ENCODE measurements at places on chromosomes 6 and 20.

- no peak for DNase-seq
Observed at GRCh38 chr6:33659986-33660385, 38.9 kb downstream of the ITPR3 start.

DNA sequence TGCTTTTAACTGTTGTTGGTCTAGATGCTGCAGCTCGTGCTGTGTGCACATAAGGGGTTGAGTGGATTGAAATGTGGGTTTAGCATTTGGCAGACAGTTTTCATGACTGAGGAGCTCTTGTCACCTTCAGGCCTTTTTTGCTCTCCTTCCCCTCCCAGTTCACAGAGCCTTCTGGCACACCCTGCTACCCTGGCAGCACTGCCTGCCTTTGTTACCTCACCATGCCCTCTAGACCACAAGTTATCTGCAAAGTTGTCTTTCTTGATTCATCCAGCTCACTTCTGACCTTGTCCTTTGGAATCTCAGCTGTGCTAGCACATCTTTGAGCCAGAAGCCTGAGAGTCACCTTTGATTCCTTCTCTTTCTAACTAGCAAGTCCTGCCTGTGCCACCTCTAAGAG is 348.9 kb upstream of the ZFP64 start:
- DNase-seq = no peak

DNA sequence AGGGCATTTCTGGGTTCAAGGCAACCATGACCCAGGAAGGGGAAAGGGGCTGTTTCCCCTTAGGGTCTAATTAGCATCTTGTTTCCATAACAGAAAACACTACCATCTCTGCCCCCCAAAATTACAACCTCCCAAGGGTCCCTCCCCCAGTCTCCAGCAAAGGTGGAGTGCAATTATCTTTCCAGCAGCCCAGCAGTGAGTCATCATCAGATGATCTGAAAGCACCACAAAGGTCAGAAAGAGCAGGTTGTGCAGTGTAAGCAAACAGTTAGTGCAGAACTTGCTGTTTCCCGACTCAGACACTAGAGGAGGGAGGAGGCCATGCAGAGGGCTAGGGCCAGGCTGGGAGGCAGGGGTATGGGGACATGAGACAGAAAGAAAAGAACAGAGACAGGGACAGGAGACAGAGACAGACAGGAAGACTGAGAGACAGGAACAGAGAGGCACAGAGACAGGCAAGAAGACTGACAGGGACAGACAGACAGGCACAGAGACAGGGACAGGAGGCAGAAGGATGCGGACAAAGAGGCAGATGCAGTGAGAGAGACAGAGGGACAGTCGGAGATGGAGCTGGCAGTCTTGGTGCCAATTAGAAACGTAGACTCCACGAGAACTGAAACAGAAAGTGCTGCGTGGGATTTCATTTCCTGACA is 62.5 kb downstream of the PYGB start:
- DNase-seq = peak; percentile 67

DNA sequence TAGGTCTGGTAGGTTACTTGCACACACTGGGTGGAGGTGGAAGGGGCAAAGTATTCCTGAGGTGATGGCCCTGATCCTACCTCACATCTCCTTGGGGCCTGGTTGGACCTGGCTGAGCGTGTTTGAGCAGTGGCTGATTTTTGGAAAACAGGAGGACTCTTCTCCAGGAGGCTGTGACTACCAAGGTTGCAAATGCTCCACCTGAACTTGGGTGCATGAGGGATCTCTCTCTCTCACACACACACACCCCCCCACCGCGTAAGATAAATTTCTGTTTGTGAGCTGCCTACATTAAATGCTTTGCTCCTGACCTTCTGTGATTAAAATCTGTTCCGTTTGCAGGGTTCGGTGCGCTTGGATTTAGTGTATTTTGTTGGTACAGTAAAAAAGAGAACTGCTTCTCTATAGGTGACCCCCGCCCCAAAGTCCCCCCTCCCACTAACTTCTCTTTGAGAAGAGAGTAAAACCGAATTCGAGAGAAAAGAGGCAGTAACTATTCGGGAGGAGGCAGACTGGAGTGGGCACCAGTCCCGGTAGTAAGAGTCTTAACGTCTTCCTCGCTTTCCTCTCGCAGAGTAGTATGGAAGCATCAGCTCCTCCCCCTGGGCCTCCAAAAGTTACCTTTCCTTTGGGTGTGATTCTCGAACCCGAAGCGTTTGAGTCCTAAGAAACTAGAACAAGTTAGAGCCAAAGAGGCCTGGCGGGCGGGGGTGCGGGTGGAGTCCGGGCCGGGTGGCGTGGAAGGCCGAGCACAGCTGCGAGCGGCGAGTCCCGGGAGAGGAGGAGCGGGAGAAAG is 585 bp upstream of the DSE start:
- DNase-seq = no peak

DNA sequence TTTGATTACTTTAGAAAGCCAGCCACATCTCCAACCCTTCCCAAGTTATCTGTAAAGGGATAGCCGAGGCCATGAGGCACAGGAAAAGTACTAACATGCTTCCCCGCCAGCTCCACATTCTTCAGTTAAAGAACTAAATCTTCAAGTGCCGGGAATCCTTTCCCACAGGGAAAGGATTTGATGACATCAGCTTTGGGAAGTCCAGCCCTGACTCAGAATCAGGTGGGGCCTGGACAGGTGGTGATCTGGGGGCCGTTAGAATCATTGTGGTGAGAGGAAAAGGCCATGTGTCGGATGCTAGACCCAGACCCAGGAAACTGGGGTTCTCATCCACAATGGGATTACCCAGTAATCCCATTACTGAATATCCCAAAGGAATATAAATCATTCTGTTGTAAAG is 580.0 kb downstream of the QKI start:
- no peak for DNase-seq

DNA sequence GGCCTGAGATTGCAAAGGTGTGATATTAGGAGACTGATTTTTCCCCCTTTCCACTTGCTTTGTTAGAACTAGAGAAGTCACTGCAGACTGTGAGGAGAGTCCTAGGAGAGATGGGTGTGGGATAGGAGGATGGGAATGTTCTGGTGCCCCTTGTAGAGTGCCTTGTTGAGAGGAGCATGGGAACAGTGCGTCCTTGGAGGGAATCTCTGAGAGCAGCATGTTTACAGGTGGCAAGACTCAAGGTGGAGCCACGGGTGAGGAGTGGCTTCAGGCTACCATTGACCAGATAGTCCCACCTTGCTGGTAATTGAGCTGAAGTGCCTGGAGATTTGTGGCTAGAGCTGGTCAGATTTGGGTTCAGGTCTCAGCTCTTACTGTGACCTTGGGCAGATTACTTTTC is 6.0 kb downstream of the PLCG1 start:
- DNase-seq = no peak

GRCh38 chr20:61370841-61371303 is 118.8 kb downstream of the CDH4 start:
- no peak for DNase-seq

GRCh38 chr20:19991308-19991707 is 25.9 kb upstream of the NAA20 start:
- no peak for DNase-seq

DNA sequence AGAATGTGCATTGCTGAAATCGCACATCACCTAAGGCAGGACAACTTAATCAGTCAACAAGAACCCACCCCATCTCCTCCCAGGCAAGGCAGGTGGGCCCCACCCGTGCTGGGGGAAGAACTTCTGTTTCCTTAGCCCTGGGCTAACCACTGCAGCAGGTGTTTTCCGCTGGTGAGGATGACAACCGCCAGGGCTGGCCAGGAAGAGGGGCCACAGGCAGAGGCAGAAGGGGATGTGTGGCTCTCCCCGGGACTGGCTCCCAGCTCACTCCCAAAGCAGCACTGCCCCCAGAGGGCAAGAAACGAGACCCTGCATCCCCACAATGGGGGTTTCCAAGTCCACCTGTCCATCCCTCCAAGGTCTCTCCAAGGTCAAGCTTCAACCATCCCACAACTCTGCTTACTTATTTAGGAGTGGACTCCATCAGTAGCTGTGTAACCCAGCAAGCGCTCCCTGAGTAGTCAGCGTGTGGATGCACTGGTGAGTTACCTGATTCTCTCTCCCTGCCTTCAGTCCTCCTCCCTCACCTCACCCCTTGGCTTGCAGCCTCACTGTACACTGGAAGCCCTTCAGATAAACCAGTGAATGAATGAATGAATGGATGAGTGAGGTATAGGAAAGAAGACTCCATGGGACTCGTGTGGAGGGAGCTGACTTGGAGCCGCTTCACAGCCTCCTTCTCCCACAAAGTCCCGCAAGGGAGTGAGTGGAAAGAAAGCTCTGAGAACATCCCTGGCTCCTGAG is 168.2 kb upstream of the CST7 start:
- DNase-seq = no peak

GRCh38 chr6:166934174-166934573 is 22.2 kb downstream of the RNASET2 start:
- DNase-seq = no peak

GRCh38 chr20:34375977-34376430 is 12.9 kb downstream of the ITCH start:
- no peak for DNase-seq

DNA sequence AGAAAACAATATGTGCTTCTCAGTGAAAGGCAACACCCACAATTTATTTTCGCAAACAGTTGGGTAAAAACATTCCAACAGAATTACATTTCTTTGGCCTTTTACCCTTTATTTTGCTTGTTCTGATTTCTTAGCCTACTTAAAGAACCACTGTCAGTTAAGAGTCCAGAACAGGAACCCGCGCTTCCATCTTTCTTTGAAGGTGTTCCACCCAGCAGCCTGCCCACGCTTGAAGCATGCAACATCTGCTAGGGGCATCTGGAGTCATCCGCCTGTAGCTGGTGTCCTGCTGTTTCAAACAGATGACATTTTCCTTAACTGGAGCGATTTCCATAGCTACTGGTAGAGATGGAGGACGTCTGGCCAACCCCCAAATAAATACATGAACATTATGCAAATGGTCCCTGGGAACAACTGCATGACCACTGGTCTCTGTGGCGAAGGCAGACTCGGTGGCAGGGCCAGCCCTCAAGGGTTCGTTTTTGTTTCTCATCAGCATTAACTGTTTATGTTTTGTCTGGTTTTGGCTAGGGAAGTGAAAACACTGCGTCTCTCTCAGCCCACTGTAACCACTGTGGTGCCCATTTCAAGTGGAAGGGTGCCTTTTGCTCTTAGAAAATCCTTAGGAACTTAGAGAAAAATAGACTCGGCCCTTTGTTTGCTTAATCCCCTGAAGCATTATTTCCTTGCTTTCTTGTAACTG is 51.6 kb downstream of the LAMA4 start:
- no peak for DNase-seq

DNA sequence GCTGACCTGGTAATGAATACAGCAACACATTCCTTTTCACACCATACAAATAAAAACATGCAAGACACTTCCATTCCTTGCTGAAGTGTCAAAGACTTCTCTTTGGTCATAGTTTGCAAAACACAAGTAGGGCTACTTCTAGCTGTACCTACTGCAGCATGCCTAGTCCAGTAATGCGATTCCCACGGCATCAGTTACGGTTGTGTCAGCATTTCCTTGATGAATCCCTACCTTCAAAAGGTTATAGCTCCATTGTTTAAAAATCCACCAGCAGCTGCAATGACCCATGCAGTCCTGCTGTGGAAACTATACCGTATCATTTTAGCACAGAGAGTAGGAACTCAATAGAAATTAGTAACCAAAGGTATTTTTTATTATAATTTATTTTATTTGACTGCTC is 1371.5 kb downstream of the EPHA7 start:
- DNase-seq = no peak

- no peak for DNase-seq
Observed at GRCh38 chr6:16061818-16062217, 67.1 kb upstream of the MYLIP start.

- DNase-seq = no peak
Observed at GRCh38 chr6:142867355-142867801, 77.6 kb downstream of the HIVEP2 start.

DNA sequence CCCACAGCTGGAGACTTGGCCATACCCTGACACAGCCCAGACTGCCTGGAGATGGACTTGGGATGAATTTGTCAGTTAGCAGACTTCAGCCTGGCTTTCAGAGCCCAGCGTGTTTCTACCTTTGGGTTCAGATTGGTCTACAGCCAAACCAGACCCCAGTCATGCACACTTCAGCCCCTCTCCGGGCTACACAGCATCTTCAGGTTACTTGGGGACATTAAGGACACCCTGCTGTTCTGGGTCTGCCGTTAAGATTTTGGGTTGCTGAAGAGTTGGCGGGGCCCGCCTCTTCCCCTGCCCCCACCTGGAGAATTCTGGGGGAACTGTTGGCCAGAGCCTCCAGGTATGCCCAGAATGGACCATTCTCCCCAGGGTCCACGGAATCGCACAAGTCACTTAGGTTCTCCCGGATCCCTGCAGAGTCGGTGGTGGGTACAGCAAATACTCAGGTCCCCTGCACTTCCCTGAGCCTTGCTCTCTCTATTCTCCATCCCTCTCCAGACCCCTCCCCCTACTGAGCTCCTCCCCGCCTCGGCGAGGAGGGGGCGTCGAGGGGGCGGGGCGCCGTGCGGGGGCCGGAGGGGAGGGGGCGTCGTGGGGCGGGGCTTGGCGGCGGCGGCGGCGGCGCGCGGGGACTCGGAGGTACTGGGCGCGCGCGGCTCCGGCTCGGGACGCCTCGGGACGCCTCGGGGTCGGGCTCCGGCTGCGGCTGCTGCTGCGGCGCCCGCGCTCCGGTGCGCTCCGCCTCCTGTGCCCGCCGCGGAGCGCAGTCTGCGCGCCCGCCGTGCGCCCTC is at the start of gene PTK7:
PTK7 (plus strand) TSS at position 645 of the 794 bp plus-strand sequence. CDS start 175 bp downstream, outside the sequence.
- DNase-seq = no peak

- peak; percentile 14 for DNase-seq
Observed at GRCh38 chr6:25250878-25251277, 28.3 kb upstream of the CARMIL1 start.

GRCh38 chr20:56383334-56383733 is 8.7 kb downstream of the AURKA start:
- DNase-seq = no peak

DNA sequence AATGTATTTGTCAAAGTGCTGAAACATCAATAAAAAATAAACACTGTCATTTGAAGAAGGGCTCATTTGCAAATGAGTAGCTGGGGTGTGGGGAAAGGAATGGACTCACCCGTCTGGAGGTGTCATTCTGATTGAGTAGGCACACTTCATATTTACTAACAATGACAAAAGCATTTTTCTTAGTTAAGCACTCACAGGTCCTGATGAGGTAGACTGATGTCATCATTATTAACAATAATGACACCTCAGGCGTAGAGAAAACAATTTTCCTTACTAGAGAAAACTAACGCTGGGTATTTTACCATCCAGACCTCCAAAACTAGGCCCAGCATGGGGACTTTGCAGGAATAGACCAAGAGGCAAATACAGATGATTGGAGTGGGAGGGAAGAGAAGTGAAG is 76.0 kb downstream of the UNC5CL start:
- DNase-seq = no peak

DNA sequence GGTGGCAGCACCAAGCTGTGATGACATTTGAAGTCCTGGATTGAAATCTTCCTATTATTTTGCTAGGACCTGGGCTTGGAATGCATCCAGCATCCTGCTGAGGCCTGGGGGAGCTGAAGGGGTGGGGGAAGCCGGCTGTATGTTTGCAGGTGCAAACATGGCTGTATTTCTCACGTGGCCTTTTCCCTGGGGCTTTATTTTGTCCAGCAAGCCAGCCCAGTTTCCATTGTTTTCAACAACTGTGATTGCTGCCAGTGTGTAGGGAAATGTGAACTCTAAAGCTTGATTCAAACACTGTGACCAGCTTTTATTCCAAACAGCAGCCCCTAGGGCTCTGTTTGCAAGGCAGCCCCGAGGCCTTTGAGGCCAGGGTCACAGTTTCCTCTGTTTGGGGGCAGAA is 683.0 kb downstream of the DHX35 start:
- DNase-seq = no peak

Data from T-helper 2 cell treated with Interferon-gamma antibody and Interleukin-4, amounts not matched to agents 5 μg/mL and 100 μg/mL, for 36 hours (primary cell).